NCI-H2171 treated with DMSO at 0.1 percent for 48 hours (cell line): ENCODE measurements at places on chromosomes 6 and 20.

DNA sequence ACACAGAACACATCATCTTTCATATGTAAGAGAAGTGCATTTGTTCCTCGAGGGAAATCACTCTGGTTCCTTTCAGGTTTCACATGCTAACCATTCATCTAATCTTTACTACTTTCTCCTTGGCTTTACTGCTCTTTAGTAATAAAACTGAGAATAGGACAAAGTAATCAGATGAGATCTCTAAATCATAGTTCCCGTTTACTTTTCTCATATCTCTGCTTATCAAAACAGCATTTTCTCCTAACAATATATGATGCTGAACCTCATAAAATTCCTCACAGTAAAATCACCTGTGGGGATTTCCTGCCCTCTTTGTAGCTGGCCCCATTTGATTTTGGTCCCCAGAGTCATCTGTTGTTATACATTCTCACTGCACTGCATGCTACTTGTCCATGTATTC lies 100.2 kb downstream of the RALGAPA2 start:
- DNase-seq = no peak

DNA sequence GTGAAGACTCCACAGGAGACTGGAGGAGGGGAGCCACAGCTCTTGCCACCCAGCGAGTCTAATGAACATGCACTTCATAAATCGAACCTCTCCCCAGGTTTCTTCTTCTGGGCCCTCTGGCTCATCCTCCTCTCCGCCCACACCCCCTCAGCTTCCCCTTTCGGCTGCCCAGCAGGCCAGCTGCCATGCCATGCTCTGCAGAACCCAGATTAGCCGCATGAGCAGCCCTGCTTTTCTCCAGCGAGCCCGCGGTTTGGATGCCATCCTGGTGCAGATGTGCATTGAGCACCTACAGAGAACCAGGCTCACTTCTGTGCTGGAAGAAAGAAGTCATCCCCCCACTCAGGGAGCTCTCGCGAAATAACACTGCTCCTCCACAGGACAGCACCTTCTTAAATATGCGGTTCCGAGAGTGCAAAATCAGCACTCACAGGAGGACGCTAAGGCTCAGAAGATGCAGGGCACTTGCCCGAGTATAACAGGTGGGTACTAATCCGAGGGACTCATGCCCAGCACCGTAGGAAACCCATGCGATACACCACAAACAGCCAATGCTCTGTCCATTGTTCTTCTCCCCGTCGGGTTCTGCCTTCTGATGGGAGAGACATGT lies 143.0 kb upstream of the THBS2 start:
- DNase-seq = no peak

- no peak for DNase-seq
Observed at GRCh38 chr6:167237438-167238145, 53.5 kb upstream of the UNC93A start.

GRCh38 chr6:126086560-126086959 lies 100.2 kb downstream of the TRMT11 start:
- no peak for DNase-seq

GRCh38 chr6:37426945-37427510 lies 6.0 kb upstream of the CMTR1 start:
- DNase-seq = peak; percentile 58

DNA sequence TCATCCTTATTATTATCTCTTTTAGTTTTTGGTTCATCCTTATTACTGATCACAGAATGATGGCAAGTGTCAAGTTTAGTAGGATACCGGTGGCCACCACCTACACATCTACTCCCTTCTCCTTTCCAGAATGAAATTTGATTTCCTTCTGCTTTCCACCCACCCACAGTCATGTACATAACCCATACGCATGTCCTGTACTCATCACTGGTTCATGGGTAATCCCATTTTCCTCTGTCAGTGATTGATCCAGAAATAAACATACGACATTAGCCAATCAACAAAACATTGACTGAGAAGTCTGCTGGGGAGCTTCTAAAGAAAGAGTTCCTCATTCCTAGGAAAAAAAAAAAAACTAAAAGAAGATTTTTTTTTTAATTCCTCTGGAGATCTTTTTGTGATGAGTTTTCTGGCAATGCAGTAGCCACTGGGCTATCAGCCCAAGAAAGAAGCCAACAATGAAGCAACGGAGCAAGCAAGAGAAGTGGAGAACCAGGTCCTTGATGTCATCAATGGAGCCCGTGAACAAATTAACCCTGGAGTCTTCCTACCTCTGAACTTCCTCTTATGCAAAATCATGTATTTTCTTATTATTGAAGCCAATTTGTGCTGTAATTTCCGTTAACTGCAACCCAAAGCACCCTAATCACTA lies 127.8 kb downstream of the TASP1 start:
- DNase-seq = no peak

DNA sequence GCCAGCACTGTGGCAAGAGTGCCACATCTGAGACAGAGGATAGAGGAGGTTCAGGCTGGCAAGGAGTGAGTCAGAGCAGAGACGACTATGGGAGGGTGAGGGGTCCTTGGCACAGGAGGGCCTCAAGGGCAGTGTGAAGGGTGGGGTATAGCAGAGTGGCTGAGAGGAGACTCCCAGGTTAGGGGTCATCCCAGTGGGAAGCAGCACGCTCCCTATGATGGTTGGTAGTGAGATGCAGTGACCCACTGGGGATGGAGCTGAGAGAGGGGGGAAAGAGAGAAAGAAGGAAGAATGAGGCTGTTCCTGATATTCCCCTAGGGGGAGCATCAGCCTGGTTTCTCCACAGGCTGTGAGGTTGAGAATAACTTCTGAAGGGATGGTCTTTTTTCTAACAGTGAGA lies 97.3 kb downstream of the INSM1 start:
- peak; percentile 60 for DNase-seq

DNA sequence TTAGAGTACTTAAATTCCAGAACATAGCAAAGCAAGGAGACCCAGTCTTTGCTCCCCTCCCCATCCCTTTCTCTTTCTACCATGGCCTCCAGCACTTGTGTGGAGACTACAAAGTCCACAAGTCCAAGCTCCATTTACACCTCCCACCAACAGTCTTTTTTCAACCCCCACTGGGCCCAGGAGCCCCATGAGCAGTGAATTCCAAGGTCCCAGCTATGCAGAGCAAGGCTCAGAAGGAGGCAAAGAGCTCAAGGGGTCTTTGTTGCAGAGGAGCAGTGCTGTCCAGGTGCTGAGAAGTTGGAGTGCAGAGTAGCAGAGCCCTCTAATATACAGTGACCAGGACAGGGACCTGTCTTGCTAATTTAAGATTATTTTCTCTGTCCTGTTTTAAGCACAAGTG lies 9.0 kb downstream of the PAK5 start:
- no peak for DNase-seq

- no peak for DNase-seq
Observed at GRCh38 chr6:13661647-13662046, 46.5 kb downstream of the NOL7 start.

DNA sequence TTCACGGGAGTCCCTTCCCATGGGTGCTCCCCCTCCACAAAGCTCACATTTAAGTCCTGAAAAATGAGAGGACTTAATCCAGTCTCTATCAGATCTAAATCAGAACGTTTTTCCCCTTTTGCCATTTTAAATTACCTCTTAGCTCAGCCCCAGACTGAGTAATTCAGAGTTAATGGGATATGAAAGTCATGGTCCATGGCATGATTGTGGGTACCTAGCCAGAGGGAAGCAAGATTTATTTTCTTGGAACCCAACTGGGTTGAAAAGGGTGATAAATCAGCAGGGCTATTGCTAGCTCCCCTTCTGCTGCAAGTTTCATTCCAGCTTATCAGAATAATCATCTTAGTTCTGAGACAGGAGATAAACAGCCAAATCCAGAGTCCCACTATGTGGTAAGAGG lies 320.2 kb upstream of the CHD6 start:
- DNase-seq = no peak

DNA sequence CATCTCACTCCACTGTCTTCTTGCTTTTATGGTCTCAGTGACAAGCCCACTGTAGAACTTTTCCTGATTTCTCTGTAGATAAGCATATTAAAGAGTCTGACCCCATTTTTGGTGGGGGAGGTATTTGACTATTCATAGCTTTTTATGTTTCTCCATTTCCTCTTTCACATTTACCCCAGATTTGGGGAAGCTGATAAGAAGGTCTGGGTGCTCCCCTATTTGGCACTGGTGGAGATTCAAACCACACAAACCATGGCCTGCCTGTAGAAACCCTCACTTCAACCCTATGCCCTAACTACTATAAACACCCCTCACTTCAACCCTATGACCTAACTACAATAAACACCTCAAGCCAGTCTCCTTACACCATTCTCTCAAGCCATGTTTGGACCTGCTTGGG lies 196.2 kb upstream of the SYNDIG1 start:
- no peak for DNase-seq

DNA sequence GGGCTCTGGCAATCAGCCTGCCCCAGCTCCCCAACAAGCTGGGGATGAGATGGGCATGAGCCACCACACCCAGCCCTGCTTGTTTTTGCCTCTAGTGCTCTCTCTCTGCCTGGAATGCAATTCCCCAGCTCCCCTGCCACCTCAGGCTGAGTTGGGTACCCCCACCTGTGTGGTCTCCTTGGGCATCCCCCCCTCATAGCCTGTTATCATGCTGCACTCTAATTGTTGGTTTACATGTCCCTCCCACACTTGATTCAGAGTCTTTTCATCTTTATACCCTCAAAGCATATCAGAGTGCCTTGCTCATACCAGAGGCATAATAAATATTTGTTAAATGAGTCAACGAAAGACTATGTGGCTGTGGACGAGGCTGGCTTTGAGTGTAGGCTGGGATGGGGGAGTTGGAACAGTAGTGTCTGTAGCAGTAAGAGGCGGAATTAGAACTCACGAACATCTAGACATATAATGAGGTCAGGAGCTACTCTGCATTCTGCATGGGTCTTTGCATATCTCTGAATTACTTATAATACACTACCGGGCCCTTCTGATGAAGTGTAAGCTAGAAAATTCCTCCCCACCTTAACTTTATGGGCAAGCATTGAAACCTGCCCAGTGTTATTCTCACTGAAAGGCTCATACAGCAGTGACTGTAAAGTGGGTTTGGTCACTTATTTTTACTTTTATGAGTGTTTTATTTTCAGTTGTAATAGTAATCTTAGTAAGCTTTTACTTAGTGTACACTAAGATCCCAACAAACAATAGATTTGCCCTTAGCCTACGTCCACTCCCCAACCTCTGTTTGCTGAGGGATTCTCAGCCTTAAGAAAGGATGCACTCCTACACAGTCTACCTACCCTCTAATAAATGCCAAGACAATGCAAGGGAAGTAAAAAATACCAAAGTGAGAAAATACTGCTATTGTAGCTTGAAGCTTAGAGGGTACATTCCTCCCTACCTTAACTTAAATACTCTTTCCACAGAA lies 58.7 kb downstream of the EDN1 start:
- no peak for DNase-seq

- DNase-seq = peak; percentile 48
Observed at GRCh38 chr6:160930547-160931377, 60.8 kb upstream of the MAP3K4 start.

- DNase-seq = no peak
Observed at GRCh38 chr20:32163951-32164350, 43.6 kb downstream of the PLAGL2 start.

DNA sequence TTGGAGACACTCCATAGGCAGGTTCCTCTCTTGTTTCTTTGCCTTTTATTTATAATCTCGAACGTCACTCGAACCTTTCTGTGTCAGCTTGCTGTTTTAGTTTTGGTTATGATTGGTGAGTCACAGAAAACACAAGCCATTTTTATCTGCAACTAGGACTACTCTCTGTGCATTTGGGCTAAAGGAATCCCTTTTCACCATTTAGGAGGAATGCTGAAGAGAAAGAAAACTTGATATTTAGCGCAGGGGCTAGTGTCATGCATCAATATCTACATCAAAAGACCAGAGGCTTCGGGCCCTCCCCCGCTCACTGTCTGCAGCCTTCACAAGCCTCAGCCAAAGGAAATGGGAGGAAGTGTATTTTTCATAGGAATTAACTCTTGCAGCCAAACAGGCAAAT lies 507.8 kb upstream of the CITED2 start:
- no peak for DNase-seq

DNA sequence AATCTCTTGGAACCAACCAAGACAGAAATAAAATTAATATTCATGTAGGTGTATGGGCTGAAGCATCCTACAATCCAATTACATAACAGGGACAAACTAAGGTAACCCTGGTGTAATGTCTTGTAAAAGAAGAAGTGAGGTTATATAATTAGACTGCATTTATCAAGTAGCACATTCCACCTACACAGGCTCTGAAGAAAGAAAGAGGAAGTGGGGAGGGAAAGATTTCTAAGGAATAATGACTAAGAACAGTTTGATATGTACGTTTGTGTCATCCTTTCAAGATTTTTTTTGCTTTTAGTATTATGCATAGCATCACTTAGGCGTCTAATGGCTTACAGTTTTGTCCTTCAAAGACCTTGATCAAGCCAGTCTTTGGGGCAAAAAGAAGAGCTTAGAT lies 139.7 kb downstream of the PLCB1 start:
- no peak for DNase-seq

DNA sequence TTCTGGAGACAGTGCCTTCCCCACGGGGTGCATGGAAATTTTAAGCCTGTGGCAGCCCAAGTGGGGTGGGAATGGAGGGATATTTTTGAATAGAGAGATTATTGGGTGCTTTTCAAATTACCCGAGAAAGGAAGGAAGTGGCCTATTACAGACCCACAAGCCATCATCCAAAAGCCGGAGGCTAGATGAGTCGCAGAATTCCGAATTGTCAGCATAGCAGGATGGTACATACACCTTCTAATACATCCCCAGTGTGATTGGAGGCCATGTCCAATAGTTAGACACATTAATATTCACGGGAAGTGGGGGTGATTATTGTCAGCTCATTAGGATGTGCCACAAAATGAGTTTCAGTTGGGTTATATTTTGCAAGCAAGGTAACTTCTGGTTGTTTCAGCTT lies 133.0 kb downstream of the FIG4 start:
- DNase-seq = no peak

DNA sequence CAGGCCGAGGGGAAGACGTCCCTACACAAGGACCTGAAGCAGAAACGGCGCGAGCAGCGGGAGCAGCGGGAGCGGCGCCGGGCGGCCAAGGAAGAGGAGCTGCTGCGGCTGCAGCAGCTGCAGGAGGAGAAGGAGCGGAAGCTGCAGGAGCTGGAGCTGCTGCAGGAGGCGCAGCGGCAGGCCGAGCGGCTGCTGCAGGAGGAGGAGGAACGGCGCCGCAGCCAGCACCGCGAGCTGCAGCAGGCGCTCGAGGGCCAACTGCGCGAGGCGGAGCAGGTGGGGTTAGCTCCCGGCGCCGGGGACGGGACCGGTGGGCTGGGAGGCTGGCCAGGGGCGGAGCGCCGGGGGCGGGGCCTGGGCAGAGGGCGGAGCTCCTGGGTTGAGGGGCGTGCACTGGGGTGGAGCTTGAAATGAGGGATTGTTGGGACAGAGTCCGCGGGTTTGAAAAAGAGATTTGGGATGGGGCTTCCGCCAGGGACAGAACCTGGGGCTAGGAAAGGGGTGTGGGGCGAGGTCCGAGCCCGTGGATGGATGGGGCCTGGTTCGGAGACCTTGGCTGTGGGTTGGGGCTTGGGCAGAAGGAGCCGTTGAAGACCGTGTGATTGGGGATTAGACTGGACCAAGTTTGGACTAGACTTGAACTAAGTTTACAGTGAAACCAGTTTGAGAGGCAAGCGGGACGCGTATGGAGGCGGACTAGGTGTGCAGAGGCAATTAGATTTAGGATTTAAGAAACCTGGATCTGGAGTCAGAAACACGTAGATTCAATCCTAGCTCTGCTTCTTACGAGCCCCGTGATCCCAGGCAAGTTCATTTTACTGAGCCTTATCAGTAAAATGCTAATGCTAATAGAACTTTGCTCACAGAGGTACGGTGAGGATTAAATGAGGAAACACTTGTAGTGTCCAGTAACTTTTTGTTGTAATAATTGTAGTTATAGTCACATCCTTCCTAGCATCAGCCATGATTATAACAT lies 20.9 kb downstream of the DEF6 start:
- DNase-seq = no peak

- no peak for DNase-seq
Observed at GRCh38 chr6:168417191-168417590, 23.8 kb upstream of the SMOC2 start.
